Hepatocyte (in vitro differentiated cells): ENCODE measurements at places on chromosomes 4 and X. TPM values are rescaled to one million over a fixed set of nuclear protein-coding genes. Genes with fewer than 3 reads are reported as not detected.

RASSF6 gene
- polyA plus RNA-seq = 2.1 and 3.0 TPM in 2 replicates

CT55 gene
- not detected in 2 replicates for polyA plus RNA-seq

PWWP3B gene
- 14.3 and 15.3 TPM in 2 replicates for polyA plus RNA-seq

GRCh38 chr4:151770154-151770553 lies 9.3 kb upstream of the GATB start:
- no peak overlapping the region for H3K27ac ChIP-seq
- H3K27me3 ChIP-seq = peaks cover 5% of the 10 kb centered on the region
- H3K4me1 ChIP-seq = no peaks in the 10 kb centered on the region

DNA sequence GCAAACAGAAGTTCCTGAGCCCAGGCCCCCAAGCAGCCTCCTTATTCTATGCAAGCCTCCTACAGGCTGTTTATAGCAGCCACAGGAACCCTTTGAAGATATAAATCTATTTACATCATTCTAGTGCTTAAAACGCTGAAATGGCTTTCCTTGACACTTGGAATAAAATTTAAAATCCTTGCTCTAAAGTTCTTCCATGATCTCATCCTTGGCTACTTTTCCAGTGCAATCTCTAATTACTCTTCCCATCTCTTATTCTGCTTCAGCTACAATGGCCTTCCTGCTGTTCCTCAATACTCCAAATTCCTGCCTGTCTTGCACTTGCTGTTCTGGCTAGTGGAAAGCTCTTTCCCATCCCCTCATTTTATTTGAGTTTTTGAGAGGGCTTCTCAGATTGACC lies 634.2 kb upstream of the NR3C2 start:
- H3K4me1 ChIP-seq = no peaks in the 10 kb centered on the region
- DNase-seq = no peak
- no peak overlapping the region for H3K4me3 ChIP-seq

DNA sequence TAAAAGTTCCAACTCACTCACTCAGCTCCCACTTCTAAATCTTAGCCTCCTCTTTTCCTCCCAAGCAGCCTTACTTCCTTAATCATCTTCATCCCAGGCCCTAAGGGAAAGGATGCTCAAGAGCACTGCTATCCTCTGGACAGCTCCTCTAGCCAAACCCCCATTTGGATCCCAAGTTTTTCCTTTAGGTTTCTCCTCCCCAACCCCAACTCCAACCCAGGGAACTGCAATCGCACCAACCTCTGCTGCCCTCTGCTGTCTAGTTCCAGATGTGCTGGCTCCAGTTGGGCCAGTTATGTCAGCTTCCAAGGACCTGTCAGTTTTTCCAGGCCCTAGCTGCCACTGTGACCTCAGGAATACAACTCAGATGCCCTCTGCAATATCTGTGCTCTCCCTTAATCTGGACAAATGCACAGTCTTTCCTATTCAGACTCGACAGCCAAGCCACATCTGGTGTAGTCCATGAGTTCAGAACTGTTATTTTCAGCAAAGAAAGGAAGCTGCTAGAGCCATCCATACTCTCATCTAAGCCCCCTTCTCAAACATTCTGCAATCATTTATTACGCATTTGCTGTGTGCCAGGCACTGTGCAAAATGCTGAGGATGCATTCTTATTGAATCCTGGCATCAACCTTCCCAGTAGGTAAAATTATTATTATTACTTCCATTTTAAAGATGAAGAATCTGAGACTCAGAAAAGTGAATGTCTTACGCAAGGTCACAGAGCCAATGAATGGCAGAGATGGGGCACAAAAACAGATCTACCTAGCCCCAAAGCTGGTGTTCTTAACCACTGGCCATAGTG lies 12.3 kb upstream of the XPNPEP2 start:
- H3K27ac ChIP-seq = no peak overlapping the region
- no peaks in the 10 kb centered on the region for H3K27me3 ChIP-seq
- H3K4me3 ChIP-seq = no peak overlapping the region
- no peaks in the 10 kb centered on the region for H3K4me1 ChIP-seq

DNA sequence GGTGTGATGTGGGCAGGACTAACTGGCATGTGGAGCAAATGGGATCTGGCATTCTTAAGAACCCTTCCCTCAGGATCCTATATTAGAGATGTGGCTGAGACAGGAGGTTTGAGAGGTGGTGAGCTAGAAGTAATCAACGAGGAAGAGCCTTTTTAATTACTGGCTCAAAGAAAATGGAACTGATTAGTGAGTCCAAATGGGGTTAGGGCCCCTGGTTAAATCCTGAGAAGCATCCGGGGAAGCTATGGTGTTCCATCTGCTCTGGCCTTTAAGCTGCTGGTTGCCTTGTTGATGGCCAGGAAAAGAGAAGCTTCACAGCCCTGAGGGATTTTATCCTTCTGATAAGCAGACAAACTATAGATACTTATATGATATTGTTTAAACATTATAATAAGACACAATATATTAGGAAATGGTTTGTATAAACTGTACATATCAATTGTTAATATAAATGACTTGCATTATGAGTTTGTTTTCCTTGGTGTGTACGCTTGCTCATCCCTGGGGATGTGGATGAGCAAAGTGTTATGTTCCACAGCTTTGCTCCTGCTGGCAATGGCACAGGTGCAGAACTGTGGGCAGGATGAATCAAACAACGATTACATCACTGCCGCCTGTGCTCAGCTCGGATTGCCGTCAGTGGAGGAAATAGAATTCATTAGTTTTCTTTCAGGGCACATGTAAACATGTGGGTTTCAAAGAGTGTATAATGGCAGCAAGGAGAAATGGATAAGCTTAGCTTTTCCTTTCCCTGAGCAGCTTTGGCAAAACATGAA lies 328.6 kb upstream of the ARX start:
- H3K4me3 ChIP-seq = no peak overlapping the region
- H3K27ac ChIP-seq = no peak overlapping the region
- no peaks in the 10 kb centered on the region for H3K27me3 ChIP-seq
- DNase-seq = no peak
- H3K4me1 ChIP-seq = no peaks in the 10 kb centered on the region
